Mucosa of gallbladder (tissue), 1 donor: ENCODE measurements at places on chromosomes 1 and 21.
A peak's percentile ranks its signal among the peaks of the same experiment; 100 is the strongest.

DNA sequence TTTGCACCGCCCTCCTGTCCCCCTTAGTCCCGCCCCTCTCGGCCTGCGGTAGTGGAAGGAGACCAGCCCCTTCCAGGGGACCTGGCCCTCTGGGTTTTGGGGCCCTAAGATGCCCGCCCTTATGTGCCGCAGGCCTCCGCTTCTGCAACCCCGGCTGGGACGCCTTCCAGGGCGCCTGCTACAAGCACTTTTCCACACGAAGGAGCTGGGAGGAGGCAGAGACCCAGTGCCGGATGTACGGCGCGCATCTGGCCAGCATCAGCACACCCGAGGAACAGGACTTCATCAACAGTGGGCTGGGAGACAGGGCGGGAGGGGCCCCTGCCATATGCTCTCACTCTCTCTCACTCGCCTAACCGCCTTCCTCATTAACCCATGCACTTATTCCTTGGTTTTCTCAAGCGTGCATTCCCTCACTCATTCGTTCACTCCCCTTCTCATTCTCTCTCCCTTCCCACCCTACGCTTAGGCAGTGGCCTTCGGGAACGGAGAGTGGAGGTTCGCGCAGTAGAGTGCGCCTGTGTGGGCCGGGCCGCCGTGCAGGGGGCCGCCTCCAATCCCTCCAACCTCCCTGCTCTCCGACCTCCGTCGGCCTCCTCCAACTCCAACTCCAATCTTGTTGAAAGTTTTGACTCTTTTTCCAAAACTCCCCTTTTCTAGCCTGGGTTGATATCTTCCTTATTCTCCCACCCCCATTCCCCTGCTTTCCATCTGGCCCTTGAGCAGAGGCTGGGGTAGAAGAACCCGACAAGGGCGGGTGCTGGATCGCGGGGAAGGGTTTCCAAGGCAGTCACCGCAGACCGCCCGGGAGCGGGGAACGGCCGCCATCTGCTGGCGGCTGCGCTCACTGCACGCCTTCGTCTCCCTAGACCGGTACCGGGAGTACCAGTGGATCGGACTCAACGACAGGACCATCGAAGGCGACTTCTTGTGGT, 15.2 kb downstream of the BCAN start:
- DNase-seq, result peak; percentile 79

DNA sequence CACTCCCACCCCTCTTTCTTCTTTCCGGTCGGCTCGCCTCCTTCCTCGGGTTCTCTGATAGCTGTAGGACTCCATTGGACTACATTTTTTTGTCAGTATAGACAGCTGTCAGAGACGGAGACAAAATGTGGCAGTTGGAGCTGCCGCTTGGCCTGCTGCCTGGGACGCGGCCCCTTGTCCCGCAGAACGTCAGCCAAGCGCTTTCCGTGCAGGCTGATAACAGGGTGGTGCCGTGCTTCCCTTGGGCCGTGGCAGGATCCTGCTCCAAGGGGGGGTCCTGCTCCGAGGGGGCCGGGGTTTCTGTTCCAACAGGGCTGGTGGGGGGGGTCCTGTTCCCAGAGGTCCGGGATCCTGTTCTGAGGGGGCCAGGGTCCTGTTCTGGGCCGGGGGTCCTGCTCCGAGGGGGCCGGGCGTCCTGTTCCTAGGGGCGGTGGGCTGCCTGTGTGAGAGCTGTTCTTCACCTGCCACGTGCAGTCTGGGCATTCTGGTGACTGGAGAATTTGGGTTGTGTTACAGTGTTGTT, 4.9 kb downstream of the SKI start:
- DNase-seq, result no peak

GRCh38 chr1:149843431-149844041, 55.8 kb upstream of the BOLA1 start:
- no peak for DNase-seq

DNA sequence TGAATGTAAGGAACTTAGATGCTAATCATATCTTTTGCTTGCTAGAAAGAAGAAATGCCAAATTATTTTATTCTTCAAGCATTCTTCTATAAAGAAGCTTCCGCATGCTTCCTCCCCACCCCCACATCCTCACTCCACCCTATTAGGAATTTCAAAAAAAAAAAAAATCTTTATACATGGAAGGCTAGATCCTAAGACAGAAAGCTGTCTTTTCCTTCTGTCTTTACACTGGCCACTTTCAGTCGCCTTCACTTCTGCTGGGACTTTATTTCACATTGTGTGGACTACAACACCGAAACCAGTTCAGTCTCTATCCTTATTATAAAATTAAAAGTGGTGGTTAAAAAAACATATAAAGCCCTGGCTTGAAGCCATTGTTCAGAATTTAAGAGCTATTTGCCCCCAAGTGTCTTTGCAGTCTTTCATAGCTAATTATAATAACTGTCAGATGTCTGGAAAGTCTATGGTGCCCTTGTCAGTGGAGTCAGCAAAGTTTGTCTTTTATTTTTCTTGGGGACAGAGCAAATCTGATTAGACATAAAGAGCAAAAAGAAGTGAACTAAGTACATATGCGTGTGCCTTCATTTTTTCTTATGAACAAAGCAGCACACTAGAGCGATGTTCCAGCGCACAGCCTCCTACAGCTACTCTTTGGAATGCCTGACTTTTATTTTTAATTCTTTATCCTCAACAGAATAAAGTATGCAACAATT, 297.7 kb downstream of the PTPRC start:
- DNase-seq, result no peak

DNA sequence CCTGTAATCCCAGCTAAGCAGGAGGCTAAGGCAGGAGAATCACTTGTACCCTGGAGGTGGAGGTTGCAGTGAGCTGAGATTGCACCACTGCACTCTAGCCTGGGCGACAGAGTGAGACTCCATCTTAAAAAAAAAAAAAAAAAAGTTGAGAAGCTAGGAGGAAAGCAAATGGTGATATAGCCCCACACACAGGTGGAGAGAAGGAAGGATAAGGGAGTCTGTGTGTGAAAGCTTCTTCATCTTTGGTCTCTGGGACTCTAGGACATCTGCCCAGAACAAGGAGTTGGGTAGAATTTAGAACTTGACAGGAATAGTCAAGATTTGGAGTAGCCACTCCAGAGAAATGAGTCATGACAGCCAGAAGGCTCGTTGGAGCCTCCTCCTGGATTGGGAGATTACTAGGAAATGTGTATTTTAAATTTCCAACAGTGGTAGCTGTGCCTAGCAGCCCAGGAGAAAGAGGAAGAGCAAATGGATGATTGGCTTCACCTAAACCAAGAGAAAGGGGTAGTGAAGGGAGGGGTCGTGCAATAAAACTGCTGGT, 19.9 kb downstream of the NPL start:
- DNase-seq, result no peak

DNA sequence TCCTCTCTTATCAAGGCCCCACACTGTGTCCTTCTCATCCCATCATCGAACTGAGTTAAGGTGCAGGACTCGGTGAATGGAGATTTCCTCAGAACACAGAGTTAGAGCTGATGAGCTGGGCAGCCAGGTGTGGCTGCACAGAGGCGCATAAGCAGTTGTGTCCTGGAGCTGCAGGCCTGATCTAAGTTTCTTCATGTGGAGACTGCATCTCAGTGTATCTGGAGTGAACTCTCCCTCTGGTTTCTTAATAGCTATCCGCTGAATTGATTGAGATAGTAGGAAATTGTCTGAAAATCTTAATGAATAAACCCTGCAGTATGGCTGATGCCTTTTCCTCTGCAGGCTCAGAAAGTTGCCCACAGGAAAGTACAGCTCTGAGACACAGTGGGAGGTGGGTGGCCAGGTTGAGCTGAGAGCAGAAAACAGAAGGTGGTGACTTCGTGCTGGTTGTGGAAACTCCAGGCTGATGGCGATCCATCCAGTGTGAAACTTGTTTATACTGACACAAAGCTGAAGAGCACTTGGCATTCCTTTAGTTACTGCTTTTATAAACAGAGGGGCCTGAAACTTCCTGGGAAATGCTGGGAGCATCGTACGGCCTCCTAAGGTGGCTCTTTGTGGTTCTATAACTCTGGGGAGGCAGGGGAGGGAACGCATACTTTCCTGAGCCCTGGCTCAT, 67.4 kb upstream of the F3 start:
- DNase-seq, result no peak

- no peak for DNase-seq
These were observed 27.3 kb downstream of the DMRTB1 start for GRCh38 chr1:53486395-53487026.

GRCh38 chr1:205924460-205924790, 18.8 kb downstream of the SLC26A9 start:
- no peak for DNase-seq

- DNase-seq, result no peak
These were observed 163.3 kb downstream of the NRIP1 start for GRCh38 chr21:14901482-14901958.

- peak; percentile 61 for DNase-seq
These were observed 2.1 kb downstream of the EVA1B start for GRCh38 chr1:36321119-36321951.
